Urothelium cell line (cell line): ENCODE measurements at places on chromosomes 5 and 9.

DNA sequence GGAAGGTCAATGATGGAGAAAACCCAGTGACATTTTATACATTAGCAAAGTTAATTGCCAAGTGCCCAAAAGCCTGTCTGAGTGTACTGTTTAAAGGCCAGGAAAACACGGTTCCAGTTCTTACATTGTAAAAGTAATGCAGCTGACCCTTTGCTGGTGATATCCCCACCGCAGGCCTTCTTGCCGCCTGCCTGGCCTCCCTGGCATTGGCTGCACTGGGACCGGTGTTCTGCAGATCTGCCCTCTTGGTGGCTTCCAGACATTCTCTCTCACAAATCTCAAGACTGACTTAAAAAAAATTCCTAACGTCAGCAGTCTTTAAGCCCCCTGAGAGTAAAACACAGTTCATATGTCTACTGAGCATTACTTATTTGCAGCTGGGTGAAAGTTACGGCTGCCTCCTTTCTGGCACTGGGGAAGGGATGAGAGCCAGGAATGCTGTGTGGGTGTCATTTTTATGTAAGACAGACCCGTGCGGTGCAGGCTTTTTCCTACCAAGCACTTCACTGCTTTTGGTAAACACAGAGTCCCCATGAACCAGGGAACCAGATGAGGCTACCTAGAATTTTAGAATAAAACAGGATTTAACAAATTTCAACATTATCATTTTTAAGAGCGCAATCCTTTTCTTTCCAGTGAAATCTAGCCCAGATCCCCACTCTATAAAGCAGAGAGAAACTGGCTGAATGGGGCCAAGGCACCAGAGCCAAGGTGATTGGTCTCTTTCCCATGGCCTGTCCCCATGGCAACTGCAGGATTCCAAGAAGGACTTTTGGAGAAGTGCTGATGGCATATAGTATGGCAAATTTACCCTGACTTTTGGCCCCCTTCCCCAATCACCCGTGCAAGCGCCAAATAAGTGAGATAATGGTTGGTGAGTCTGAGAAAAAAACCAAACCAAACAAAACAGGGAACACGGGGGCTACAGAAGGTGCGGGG is 80.8 kb downstream of the LMNB1 start:
- DNase-seq = no peak

GRCh38 chr9:99169982-99170761 is 51.6 kb downstream of the ALG2 start:
- no peak for DNase-seq

DNA sequence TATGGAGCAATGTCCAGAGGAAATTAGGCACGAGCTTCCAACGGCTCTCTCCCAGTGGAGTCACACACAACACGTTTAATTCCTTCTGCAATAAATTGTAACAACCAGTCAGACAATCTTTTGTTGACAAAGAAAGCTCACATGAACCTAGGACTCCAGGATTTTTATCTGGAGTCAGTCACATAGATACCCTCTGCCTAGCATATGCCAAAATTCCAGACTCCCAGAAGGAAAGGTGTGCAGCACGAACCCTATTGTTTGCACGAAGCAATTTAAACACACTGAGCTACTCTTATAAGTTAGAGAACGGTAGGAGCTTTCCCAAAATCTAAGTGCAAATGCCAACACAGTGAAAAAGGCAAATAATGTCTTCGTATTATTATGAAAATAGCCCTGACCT is 67.1 kb downstream of the TEX10 start:
- no peak for DNase-seq

- DNase-seq = no peak
Measured at GRCh38 chr9:124283228-124283814, 25.6 kb downstream of the NEK6 start.

GRCh38 chr9:119868694-119869093 is 499.5 kb upstream of the BRINP1 start:
- no peak for DNase-seq

DNA sequence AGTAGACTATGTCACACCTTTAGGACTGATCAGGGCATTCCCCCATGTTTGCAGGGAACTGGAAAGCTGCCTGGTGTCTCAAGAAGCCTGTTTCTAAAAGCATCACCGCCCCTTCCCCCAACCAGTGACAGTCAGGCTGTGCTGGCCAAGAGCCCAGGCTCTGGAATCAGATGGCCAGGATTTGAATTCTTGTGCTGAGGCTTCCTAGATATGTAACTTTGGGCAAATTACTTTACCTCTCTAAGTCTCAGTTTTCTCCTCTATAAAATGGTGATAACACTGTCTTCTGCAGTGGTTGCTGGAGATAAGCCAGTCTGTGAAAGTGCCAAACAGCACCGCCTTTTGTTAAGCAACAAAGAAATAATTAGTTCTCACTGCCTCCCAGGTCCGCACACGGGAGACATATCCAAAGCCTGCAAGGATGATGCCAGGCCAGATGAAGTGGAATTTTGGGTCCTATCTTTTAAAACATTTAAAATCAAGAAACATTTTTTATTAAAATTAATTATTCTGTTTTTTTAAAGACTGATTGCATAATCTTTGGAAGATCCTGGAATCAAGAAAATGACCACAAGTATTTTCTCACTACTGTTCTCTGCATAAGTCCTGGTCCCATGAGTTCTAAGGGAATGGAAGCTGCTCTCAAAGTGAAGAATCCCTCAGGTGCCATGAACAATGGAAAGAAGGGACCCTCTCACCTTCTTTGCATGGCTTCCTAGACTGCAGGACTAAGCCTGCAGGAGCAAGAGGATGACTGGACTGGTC is 13.9 kb downstream of the SLC31A2 start:
- DNase-seq = no peak

DNA sequence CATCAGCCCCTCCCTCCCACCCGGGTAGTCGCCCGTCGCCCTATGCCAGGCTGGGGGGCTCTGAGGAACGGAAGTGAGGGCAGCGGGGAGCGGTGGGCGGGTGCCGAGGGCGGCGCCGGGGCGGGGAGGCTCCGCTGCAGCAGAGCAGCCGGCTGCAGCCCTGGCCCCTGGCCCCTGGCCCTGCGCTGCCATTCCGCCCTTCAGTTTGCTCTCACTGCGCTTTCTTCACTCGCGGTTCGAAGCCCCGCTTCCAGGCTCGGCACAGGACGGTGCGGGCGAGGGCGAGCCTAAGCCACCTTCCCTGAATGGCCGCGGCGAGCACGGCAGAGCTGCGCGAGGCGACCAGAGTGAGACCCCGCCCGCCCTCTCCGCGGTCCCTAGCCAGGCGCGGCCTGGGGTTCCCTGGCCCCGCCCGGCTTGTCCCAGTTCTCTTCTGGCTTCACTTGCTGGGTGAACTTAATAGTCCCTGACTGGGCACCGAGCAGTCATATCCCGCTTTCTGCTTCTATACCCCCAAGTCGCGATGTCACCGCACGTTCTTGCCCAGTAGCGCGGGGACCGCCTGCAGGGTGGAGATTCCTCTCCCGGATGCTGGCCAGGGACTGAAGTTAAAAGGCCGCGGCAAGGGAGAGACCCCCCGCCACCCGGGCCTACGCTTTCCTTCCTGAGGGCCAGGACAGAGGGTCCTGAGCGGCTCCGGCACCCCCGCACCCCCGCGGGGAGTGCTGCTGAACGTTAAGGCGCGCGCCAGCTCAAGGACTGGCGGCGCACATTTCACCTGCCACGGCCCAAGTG is 623 bp upstream of the TRIM36 start:
- peak; percentile 9 for DNase-seq

- DNase-seq = no peak
Measured at GRCh38 chr5:138676556-138677193, 76.5 kb upstream of the CTNNA1 start.

- no peak for DNase-seq
Measured at GRCh38 chr5:36704131-36704530, 97.7 kb downstream of the SLC1A3 start.

DNA sequence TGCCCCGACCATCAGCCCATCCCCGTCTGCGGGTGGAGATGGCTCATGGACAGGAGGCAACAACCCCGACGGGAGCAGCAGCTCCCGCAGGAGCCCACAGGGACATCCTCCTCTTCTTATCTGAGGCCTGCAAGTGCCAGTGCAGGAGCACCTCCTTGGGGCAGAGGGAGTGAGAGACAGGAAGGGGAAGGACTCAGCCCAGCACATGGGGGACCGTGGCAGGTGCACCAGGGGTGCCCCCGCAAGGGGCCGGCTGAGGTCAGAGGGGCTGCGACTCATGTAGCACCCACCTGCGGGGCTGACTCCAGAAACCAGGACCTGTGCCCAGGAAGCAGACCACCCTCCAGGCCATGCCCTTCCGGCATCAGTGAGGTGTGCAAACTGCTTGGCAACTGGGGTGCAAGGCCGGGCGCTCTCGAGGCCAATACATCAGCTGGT is 259.8 kb upstream of the ADAMTS16 start:
- no peak for DNase-seq

- peak; percentile 51 for DNase-seq
Measured at GRCh38 chr9:83154821-83155220, 91.9 kb upstream of the RASEF start.

DNA sequence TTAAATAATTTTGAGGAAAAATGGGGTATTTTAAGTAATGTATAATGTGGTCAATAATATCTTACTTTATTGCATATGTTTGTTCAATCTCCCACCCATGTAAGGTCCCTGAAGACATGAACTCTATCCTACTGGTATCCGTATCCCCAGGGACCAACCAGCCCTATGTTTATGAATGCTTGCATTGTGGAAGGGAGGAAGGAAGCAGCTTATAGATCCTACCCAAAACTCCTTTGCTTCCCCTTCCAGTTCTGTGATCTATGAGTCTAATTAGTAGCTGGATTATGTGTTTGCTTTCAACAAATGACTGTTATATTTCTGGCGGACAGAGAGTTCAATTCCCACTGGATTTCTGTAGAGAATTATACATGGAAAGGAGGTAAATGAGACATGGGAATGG is 45.6 kb downstream of the CNTRL start:
- DNase-seq = no peak

DNA sequence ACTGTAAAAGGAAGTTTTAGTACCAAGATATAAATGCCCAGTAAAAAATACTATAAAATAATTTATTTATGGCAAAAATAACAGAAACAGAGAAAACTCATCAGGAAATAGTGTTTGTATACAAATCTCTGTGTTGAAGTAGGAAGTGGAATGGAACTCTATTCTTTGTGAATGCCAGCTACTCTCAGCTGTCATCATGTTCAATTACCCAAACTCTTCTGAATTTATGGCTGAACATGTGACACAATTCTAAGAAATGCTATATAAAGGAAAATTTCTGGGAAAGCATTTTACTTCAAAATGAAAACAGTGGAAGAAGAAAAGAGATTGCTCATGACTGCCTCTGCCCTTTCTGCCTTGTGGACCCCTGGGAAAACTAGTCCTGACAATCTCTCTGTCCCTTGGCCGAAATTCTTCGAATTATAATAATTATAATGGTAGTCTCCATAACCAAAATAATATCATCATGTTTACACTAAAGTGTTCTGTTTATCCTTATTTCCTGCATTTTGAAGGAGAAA is 522.3 kb upstream of the ST8SIA4 start:
- DNase-seq = no peak

DNA sequence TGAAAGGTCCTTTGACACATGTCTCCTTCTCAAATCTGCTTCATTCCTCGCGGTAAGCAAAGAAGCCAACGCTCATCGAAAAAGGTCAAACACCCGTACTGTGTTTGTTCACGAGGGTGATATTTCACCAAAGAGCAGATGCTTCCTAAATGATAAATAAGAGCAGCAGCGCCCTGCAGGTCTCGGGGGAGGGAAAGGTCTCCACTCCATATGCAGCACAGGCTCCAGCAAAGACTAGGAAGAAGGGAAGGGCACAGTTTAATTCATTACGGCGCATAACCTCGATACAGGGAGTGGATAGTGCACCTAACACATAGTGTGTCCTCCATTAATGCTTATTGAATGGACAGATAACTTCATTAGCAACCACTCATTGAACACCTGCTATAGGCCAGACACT is 593.3 kb downstream of the CDK5RAP2 start:
- no peak for DNase-seq

GRCh38 chr9:135992486-135993408 is 31.6 kb upstream of the UBAC1 start:
- DNase-seq = peak; percentile 70

- DNase-seq = peak; percentile 14
Measured at GRCh38 chr9:24413651-24414050, 132.0 kb downstream of the IZUMO3 start.

DNA sequence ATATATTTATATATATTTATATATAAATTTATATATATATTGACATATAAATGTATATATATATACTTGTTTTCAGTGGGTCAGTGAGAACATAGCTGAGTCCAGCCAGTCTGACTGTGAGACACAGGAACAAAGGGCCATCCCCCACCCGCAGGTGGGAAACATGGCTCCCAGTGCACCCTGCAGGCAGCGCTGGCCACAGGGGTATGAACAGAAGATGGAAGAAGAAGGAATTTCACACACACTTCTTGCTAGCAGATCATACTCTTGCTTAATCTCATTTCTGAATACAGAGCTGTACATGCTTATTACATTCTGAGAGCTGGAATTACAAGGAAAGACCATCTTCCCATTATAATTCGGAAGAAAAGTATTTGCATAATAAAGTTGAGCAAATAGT is 595.4 kb downstream of the IRX1 start:
- DNase-seq = no peak
